Stimulated activated CD4-positive, alpha-beta T cell treated with anti-CD3 and anti-CD28 coated beads, Interleukin-15, amount 100 ng/mL, for 1 hour (primary cell): ENCODE measurements at places on chromosomes 7 and 10.

- DNase-seq: no peak
These were observed 25.9 kb upstream of the FAM20C start for GRCh38 chr7:166338-167060.

DNA sequence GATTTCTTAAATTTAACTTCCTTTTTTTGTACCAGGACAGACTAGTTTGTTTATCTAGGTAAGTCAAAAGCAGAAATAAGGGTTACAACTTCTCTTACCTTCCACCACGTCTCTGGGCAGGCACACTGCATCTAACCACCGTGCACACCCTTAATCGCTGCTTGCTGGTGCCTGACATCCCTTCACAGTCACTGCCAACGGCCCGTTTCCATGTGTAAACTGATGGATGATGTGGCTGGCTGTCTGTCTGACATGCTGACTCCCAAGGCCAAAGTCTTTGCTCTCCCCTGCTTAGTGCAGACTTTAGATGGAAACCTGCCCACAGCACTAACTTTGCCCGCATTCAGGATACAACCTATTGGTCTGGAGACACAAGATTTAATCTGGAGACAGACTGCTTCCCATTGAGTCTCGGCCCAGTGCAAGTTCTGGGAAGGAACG, 1.1 kb downstream of the TMEM273 start:
- DNase-seq: no peak

DNA sequence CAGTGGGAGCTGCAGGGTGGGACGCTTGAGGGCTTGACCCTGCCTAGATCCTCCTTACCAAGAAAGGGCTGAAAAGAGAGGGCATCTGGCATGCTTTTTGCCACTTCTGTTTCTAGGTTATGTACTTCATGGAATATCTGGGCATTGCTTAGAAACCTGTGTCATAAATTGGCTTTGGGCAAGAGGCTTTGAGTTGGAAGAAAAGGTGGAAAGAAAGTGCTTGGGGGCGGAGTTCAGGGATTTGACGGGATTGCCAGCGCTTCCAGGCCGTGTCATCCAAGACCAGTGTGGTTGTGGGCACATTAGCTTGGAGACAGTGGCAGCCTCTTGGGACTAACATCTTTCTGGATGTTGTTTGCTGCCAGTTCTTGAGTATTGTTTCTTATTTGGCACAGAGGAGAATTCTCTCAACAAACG, 825 bp downstream of the ZNF862 start:
- no peak for DNase-seq

DNA sequence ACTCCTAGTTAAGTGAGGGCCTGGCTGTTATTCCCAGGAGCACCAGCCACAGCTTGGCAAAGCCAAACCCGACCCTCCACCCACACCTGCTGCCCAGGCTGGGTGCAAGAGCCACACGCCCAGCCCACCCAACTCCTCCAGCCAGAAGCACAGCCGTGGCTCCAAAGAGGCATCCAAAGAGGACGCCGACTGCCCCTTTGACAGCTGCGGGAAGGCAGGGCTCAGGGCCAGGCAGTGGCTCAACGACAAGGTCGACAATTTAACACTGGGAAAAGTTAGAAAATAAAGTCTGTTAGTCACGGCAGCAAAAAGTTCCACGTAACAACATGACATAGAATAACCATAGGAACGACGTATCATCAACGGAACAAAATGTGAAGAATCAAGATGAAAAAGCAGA, 54.3 kb downstream of the DPYSL4 start:
- DNase-seq: no peak

DNA sequence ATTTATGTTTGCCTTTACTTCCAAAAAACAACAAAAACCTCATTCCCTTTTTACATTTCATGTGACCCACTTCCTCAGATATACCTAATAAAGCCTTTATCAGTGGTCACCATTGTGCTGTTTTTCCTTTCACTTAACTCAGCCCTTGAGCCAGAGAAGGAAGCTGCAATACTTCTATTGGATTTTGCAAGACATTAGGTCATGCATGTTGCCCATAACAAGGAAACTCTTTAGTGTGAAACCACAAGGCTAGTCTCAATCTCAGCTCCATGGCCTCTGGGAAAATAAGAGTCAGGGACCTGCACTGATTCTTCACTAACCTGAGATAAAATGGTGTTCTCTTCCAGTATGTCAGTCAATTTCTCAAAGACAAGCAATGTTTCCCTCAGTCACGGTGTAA, 27.8 kb downstream of the STEAP4 start:
- no peak for DNase-seq

DNA sequence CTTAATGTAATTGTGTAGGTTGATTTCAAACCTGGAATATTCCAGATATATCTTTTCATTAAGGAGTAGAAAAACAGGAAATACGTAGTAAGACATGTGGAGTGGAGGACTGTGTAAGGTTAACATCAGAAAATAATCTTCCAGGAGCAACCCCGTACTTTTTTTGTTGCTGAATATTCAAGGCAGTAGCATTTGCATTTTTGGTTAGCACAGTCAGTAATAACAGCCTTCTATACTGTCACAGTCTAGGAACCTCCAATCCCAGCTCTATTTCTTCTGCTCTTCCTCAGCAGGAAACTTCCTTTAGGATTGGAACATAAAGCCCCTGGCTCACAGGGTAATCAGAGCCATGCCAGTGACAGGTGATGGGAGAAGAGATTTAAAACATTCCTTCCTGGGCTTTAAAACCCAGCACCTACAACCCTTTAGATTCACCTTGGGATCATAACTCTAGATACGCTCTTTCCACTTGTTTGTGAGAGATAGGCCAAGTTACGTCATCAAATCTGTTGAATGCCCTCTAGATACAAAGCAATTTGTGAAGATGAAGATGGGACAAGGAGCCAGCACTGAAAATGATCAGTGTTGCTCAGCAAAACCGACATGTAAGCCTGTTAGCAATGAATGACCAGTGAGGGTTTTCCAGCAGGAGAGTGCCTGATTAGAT, 248.5 kb upstream of the NPY start:
- DNase-seq: no peak

DNA sequence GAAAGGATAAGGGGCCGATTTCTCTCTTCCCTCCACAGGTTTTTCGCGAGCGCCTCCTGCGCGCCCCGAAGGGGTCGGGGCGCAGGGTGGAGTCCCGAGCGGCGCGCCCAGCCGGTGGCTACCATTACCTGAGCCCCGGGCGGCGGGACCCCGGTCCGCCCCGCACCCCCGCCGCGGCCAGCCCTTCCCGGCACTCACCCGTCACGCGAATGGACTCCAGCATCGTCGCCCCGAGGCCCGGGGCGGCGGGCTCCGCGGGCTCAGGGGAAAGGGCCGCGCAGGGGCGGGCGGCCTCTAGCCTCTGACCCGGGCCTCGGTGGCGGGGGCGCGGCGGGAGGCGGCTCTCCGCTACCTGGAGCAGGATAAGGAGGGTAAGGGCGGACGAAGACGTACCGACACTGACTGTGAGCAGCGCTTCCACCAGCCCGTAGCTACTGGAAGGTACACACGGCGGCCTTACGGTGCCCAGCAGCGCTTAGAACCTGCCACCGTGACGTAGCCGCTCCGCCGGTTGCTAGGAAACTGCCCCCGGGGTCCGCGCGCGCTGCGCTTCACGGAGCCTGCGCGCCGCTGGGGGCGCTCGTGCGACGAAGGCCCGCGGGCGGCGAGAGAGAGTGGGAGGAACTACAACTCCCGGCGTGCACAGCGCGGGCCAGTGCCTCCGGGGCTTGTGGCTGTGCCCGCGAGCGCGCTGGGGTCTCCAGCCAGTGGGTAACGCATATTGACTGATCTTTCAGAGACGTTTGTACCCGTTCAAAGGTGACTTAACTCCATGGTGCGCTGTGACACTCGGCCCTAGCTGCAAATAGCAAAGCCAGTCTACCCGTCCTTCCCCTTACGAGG, 22.7 kb upstream of the ANLN start:
- DNase-seq: peak; percentile 87

DNA sequence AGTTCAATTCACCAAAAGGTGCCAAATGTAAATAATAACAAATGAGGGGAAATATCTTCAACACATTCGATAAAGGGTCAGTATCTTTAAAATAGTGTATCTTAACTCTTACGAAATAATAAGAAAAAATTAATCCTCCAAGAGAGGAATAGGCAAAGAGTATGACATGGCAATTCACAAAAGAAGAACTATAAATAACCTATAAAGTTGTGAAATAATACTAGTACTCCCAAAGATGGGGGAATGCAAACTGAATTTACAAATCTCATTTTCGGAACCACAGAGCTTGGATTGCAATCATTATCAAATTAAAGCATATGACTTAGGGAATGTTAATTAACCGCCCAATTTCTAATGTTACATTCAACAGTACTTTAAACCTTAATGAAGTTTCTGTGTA, 78.2 kb upstream of the TARP start:
- no peak for DNase-seq

- DNase-seq: no peak
These were observed 38.1 kb upstream of the XPNPEP1 start for GRCh38 chr10:109961174-109962001.

DNA sequence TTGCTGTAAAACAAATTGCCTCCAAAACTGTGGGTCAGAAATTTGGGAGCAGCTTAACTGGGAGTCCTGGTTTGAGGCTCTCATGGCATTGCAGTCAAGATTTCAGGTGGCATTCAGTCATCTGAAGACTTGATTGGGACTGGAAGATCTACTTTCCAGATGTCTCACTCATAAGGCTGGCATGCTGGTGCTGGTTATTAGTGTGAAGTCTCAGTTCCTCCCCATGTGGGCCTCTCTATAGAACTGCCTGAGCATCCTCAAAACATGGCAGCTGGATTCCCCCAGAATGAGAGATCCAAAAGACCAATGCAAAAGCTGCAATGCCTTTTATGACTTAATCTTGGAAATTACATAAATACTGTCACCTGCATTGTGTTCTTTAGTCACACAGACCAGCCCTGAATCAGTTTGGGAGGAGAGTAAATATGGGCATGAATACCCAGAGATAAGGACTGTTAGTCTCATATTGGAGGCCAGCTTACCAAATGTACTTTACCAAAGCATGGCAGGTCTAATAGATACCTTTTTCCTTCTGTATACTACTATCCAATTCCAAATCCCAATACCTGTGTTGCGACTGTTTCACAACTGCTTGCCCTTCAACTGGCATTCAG, 6.5 kb upstream of the HERPUD2 start:
- DNase-seq: no peak

- no peak for DNase-seq
These were observed 102.8 kb upstream of the MBL2 start for GRCh38 chr10:52875336-52875735.

GRCh38 chr10:110698782-110699201, 54.7 kb downstream of the RBM20 start:
- DNase-seq: no peak

GRCh38 chr10:52908478-52908877, 135.9 kb upstream of the MBL2 start:
- no peak for DNase-seq

GRCh38 chr7:133330085-133330484, 77.2 kb downstream of the EXOC4 start:
- DNase-seq: no peak

DNA sequence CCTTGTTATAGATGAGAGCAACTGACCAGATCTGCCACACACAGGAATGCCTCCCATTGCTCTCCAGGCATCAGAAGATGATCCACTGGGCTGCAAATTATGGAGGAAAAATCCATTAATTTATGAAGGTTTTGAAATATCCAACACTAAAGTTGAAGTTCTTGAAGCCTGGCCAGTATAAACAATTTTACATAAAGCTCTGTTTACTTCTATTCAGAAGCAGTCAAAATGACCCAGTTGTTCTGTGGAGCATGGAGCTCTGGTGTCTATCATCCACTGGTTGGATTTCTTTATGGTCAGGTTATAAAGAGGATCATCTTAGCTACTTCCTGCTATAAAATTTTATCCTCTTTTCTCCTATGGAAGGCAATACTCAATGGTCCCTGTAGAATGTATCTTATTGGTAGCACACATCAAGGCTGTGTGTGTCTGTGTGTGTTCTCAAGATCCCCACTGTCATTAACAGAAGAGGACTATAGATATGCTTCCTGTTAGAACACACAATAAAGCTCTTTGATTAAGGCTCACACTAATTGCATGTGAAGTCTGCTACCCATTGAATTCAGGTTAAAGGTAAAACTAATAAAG, 747.4 kb downstream of the SUGCT start:
- no peak for DNase-seq

DNA sequence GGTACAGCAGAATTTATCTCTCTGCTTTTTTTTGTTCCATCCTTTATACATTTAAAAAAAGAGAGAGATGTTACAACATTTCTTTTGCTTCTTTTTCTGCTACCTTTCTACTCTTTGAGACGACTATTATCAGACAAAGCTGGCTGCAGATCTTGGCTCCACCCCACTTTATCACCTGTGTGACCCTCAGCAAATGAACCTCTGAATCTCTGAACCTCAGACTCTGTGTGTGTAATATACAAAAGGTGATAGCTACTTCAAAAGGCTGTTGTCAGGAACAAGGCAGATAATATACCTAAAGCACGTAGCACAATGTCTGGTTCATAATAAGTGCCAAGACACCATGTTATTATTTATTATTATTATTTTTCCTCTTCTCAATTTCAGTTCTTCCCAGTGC, 32.6 kb upstream of the UBE2D1 start:
- DNase-seq: no peak

DNA sequence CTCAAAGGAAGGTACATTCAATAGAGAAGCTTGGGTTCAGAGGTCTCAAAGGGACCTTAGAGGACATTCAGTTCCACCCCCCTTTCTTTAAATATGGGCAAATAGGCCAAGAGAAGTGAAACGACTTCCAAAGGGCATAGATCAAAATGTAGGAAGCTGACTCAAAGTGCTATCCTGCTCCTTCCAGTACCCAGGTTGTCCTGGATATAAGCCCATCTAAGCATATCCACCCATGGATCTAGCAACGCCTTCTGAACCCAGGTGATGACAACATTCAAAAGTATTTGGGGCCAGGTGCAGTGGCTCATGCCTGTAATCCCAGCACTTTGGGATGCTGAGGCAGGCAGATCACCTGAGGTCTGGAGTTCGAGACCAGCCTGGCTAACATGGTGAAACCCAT, 5.3 kb downstream of the ATXN7L1 start:
- DNase-seq: no peak

DNA sequence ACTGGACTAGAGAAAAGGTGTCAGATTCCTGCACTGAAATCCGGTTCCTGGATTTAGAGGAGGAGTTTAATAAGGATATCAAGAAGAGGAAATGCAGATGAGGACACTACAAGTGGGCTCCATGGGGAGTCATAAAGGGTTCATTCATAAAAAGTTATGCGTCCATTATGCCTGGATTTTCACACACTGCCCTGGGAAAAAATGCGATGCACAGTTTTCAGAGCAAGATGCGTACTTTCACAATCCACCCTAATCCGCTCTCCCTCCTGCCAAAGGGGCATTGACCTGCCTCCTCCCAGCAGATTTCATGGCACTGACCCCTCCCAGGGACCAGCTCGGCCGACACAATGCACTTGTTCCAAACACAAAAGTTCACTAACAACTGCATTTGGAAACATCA, 42.2 kb upstream of the OPALIN start:
- no peak for DNase-seq

GRCh38 chr10:122350893-122351292, 23.6 kb upstream of the PLEKHA1 start:
- no peak for DNase-seq

DNA sequence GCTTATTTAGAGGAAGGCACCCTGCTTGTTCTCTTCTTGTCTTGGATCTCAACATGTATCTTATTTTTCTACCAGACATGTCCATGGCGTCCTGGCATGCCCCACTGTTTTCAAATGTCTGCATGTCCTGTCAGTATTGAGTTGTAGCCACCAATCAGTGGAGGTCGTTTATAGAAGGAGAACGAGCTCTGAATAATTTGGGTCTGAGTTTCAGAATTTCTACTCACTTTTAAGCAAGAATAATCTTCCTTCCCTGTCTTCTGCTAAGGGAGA, 2.9 kb upstream of the HOXA13 start:
- no peak for DNase-seq
